ENCODE measurements at places on chromosomes 3 and 15.

- DNase-seq: no peak
Observed at GRCh38 chr15:81948751-81949150, 97.1 kb downstream of the MEX3B start.

DNA sequence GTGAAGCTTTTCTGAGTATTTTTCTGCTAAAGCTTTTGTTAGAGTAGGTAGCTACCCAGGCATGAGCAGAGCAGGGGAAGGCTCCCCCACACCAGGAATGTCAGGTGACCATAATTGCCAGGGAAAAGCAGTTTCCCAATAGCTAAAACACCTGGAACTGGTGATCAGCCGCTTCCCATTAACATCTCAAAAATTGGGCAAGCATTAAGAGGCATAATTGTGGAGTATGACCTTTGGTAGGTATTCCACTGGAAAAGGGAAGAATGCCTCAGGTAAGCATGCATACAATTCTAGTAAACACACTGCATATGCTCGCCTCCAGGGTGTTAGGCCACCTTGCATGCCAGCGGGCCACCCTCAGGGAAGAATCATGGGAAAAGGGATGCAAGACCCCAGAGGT lies 84.5 kb downstream of the CCR1 start:
- no peak for DNase-seq

- DNase-seq: no peak
Observed at GRCh38 chr3:42117175-42118008, 26.2 kb downstream of the TRAK1 start.

DNA sequence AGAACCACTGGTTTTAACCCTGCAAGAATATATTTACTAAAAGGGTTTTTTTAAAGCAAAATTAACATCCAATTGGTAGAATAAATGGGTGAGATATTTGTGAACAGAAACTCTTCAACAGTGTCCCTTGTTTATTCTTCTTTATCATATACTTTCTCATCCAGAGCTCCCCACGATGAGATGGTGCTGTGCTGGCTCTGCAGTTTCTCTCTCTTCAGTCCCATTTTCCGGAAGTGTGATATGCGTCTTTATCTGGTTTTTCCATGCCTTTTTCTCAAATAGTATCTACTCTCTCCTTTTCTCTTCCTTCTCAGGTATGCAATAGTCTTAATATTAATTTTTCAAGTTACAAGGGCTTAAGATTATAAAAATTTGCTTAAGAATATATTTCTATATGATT lies 1.5 kb downstream of the EAF2 start:
- DNase-seq: no peak

- no peak for DNase-seq
Observed at GRCh38 chr3:65144791-65145351, 457.1 kb upstream of the ADAMTS9 start.

- no peak for DNase-seq
Observed at GRCh38 chr3:172625404-172625803, 85.5 kb downstream of the NCEH1 start.

- DNase-seq: no peak
Observed at GRCh38 chr3:79286882-79287281, 480.9 kb downstream of the ROBO1 start.

DNA sequence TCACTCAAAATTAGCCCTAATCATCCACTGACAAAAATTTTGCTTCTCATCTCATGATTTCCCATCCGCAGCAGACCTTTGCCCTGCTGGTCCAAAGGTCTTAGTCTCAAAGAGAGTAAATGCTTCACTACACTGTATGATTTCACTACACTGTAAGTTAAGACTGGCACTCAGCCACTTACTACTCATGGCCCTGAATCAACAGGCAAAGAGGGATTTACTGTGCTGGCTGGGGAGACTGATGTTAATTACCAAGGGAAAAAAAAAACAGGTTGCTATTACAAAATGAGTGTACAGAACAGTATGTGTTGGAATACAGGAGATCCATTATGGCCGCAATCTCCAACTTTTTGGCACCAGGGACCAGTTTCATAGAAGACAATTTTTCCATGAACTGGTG lies 214.8 kb downstream of the ZMAT3 start:
- DNase-seq: no peak

- no peak for DNase-seq
Observed at GRCh38 chr15:91555312-91555711, 298.2 kb upstream of the SLCO3A1 start.

- DNase-seq: no peak
Observed at GRCh38 chr3:67044955-67045354, 46.8 kb downstream of the KBTBD8 start.
